ENCODE measurements at places on chromosomes 6 and 20. TPM values are rescaled to one million over a fixed set of nuclear protein-coding genes. Genes with fewer than 3 reads are reported as not detected.

- no peak for DNase-seq
- no peak overlapping the region for H3K27ac ChIP-seq
- no peaks in the 10 kb centered on the region for H3K36me3 ChIP-seq
- peaks cover 34% of the 10 kb centered on the region for H3K27me3 ChIP-seq
These were observed 28.0 kb upstream of the PHACTR3 start for GRCh38 chr20:59576216-59576953.

- no peaks in the 10 kb centered on the region for H3K27me3 ChIP-seq
- DNase-seq, result no peak
- H3K4me1 ChIP-seq, result peaks cover 45% of the 10 kb centered on the region
- no peak overlapping the region for H3K27ac ChIP-seq
- peaks cover 37% of the 10 kb centered on the region for H3K36me3 ChIP-seq
These were observed 9.3 kb downstream of the ADNP start for GRCh38 chr20:50921803-50922501.

DNA sequence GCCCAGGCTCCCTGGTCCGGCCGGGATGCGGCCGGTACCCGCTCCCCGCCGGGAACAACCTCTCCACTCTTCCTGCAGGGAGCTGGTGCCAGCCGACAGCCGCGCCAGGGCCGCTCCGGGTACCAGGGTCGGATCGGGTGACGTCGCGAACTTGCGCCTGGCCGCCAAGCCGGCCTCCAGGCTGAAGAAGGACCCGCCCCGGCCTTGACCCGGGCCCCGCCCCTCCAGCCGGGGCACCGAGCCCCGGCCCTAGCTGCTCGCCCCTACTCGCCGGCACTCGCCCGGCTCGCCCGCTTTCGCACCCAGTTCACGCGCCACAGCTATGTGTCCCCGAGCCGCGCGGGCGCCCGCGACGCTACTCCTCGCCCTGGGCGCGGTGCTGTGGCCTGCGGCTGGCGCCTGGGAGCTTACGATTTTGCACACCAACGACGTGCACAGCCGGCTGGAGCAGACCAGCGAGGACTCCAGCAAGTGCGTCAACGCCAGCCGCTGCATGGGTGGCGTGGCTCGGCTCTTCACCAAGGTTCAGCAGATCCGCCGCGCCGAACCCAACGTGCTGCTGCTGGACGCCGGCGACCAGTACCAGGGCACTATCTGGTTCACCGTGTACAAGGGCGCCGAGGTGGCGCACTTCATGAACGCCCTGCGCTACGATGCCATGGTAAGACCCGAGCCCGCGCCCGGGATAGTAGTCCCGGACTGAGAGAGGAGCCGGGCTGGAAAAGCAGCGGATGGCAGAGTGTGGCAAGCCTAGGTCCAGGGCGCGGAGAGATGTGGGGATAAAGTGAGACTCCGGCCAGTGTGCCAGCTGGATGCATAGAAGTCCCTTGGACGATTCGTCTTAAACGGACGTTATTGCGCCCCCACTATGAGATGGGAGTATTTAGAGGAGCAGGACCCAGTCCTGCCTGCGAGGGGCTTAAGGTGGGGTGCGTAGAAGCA, at the start of gene NT5E:
TSS of gene NT5E (plus strand) at position 266 of the 942 bp plus-strand sequence. CDS start at position 323, 57 bp downstream.
- peak within 1 kb of the TSS; percentile 31 for H3K27ac ChIP-seq
- no peaks in the 10 kb centered on the region for H3K36me3 ChIP-seq
- peak within 1 kb of the TSS; percentile 76 for H3K4me3 ChIP-seq
- H3K27me3 ChIP-seq, result peaks cover 60% of the 10 kb centered on the region
- DNase-seq, result peak; percentile 55
- H3K4me1 ChIP-seq, result peaks cover 26% of the 10 kb centered on the region

GRCh38 chr6:44034931-44035345, 92.3 kb downstream of the MRPL14 start:
- H3K27me3 ChIP-seq, result peaks cover 4% of the 10 kb centered on the region
- H3K4me3 ChIP-seq, result no peak overlapping the region
- H3K4me1 ChIP-seq, result peaks cover 3% of the 10 kb centered on the region

DNA sequence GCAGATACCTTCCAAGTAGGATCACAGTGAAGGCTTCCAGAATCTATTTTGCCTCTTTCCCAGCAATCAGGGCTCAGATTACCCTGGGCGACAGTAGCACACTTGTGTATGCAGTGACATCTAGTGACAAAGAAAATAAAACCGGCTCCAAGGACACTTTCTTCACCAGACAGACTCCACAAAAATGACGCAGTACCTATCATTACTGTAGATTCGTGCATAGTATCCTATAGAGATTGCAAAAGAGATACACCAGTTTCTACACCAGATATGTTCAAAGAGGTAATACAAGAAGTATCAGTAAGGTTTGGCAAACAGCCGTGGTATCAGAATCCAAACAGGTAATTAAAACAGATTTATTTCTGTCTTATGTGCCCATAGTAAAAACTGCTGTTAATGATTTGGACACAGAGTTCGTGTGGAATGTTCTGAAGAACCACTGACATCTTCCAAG, 600.4 kb upstream of the JAG1 start:
- H3K4me1 ChIP-seq, result no peaks in the 10 kb centered on the region
- H3K27ac ChIP-seq, result no peak overlapping the region
- H3K27me3 ChIP-seq, result no peaks in the 10 kb centered on the region
- no peaks in the 10 kb centered on the region for H3K36me3 ChIP-seq

DNA sequence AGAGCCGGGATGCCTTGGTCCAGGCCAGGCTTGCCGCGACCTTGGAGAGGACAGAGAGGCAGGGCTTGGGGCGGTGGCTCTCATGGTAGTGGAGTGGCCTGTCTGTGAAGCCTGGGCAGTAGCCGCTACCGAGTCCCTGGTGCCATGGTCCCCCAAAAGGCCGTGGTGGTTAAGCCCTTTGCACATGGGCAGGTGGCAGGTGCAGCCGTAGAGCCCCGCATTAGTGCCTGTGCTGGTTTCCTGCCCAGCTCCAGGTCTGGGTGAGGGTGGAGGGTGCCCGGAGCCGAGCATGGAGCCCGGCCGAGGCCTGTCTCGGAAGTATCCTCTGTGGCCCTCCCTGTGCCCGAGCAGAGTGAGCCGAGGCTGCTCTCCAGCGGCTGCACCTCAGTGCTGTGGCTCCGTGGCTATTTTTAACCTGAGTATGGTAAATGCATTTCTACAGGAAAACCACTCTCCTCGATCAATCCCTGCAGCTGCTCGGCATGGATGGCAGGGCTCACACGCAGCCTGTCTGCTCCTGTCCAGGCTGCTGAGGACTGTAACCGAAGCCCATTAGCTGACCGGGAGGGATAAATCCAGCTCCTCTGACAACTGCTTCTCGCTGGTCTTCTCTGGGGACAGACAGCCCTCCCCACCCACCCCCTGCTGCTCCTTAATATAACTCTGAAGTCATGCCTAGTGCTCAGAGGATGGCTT, 36.3 kb upstream of the GATA5 start:
- no peak overlapping the region for H3K4me3 ChIP-seq
- no peak for DNase-seq
- H3K27me3 ChIP-seq, result peaks cover 15% of the 10 kb centered on the region
- no peaks in the 10 kb centered on the region for H3K4me1 ChIP-seq

DNA sequence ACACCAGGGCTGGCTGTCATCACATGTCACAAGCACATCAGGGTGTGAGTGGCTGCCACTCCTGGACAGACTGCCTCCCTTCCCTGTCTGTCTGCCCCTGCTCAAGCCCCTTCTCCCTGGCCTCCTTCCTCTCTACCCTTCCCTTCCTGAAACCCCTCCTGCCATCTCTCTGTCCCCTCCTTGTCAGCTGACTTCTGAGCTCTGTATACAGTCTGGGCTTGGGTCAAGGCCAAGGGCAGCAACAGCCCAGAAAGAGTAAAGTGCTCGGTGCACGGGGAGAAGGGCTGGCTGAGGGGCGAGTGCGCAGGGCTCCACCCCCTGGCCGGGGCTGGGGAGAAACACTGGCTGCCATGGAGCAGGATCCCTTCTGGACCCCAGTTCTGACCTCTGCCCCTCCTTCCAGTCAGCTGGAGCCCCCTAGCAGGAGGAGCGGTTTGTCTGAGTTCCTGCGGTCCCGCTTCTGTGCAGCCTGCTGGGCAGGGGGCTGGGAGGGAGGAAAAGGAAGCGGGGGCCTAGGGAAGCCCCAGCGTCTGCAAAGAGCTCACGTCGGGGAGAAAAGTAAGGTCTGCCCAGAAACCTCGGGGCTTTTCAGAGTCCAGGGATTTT, 2.0 kb downstream of the LKAAEAR1 start:
- DNase-seq, result no peak
- H3K27me3 ChIP-seq, result peaks cover 36% of the 10 kb centered on the region
- peaks cover 15% of the 10 kb centered on the region for H3K36me3 ChIP-seq
- peak overlapping the region; percentile 54 for H3K27ac ChIP-seq
- peak overlapping the region; percentile 30 for H3K4me3 ChIP-seq

GRCh38 chr20:1721687-1722512, 64.3 kb upstream of the SIRPG start:
- H3K4me1 ChIP-seq, result peaks cover 8% of the 10 kb centered on the region
- H3K4me3 ChIP-seq, result no peak overlapping the region
- H3K27me3 ChIP-seq, result peaks cover 4% of the 10 kb centered on the region
- DNase-seq, result no peak
- H3K36me3 ChIP-seq, result peaks cover 3% of the 10 kb centered on the region

DNA sequence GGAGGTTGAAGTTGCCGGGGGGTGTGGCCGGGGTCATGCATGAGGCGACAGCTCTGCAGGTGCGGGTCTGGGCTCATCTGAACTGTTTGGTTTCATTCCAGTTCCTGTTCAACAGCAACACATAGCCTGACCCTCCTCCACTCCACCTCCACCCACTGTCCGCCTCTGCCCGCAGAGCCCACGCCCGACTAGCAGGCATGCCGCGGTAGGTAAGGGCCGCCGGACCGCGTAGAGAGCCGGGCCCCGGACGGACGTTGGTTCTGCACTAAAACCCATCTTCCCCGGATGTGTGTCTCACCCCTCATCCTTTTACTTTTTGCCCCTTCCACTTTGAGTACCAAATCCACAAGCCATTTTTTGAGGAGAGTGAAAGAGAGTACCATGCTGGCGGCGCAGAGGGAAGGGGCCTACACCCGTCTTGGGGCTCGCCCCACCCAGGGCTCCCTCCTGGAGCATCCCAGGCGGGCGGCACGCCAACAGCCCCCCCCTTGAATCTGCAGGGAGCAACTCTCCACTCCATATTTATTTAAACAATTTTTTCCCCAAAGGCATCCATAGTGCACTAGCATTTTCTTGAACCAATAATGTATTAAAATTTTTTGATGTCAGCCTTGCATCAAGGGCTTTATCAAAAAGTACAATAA, 72.5 kb downstream of the PTPN1 start:
- no peak for DNase-seq
- no peaks in the 10 kb centered on the region for H3K27me3 ChIP-seq
- peaks cover 83% of the 10 kb centered on the region for H3K36me3 ChIP-seq
- peaks cover 3% of the 10 kb centered on the region for H3K4me1 ChIP-seq
- H3K27ac ChIP-seq, result no peak overlapping the region

- H3K36me3 ChIP-seq, result no peaks in the 10 kb centered on the region
- no peaks in the 10 kb centered on the region for H3K27me3 ChIP-seq
- H3K4me3 ChIP-seq, result no peak overlapping the region
- H3K27ac ChIP-seq, result no peak overlapping the region
- no peak for DNase-seq
These were observed 124.5 kb upstream of the TENT5A start for GRCh38 chr6:81876971-81877370.

The KIAA0408 gene
- 12.2 TPM for total RNA-seq

The CENPQ gene
- total RNA-seq, result 18.0 TPM

The LPA gene
- not detected for total RNA-seq

The LY86 gene
- 1.7 TPM for total RNA-seq

The LPIN3 gene
- total RNA-seq, result 0.68 TPM

The PTK6 gene
- total RNA-seq, result 2.3 TPM

Data from activated CD4-positive, alpha-beta memory T cell treated with anti-CD3 and anti-CD28 coated beads, Interleukin-2, amount 10 ng/mL, durations not matched to agents 7 days and 5 days (primary cell).